NCI-H1092 (cell line): ENCODE measurements at places on chromosomes 2 and 18.

DNA sequence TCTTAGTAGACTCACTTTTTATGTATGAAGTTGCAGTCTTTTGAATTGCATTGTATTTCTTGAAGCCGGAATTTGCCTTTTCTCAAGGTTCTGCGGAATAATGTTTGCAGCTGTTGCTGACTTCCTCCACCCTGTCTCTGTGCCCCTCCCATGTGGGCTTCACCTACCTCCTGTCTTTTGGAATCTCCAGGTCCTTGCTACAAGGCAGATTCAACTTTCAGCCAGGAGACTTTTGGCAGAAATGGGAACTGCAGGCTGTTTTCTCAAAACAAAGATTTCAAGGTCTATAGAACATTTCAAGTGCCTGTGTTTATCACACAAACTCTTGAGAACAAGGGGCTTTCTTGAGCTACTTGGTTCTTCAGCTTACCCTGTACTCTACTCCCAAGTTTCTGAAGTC lies 25.6 kb downstream of the ZNF236 start:
- DNase-seq: no peak

DNA sequence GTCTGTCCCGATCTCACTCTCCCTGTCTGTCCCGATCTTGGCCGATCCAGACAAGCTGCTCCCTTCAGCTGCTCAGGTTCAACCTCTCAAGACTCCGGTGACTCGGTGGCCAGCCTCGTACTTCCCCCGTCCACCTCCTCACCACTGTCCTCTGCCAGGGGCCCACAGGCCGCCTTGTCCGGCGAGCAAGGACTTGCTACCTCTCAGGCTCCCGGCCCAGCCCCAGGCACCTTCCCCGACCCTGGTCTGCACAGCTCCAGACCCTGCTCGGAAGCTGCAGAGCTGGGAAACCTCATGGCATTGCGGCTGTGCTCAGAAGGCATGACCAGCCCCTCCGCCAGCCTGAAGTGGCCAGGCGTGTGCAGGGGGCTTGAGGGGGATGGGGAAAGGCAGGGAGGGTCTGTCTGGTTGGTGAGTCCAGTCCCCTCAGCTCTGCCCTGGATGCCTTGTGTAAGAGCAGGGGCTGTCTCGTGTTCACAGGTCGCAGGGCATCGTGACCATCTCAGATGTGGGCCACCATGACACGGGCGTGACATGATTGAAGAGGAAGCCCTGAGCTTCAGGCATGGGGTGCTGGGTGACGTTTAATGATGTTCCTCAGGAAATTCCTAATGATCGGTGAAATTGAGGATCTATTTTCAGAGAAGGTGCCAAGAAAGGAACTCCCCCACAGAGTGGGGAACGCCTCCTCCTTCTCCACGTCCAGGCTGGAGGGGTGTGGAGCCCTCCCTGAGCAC lies 121.2 kb upstream of the CTDP1 start:
- no peak for DNase-seq

GRCh38 chr2:240648650-240649275 lies 23.5 kb downstream of the GPR35 start:
- no peak for DNase-seq

DNA sequence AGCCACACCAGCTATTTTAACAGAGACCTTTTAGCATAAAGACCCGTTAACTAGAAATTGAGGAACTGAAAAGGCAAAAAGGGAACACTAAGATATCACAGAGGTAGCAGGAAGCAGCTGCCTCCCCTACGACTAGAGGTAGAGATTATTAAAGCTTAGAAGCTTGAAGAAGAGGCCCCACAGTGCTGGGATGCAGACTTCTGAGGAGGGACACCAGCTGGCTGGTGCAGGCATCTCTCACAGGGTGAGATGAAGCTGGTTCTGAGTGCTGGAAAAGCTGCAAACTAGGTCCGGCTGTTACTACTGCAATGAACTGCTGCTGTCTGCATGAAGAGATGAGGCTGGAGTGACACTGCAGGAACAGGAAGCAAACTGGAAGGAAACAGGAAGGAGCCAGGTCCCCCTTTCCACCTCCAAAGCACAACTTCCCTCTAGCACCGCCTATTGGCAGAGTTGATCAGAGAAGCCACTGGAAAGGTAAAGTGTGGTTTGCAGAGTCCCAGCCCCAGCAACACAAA lies 61.2 kb upstream of the MRPS9 start:
- DNase-seq: no peak

DNA sequence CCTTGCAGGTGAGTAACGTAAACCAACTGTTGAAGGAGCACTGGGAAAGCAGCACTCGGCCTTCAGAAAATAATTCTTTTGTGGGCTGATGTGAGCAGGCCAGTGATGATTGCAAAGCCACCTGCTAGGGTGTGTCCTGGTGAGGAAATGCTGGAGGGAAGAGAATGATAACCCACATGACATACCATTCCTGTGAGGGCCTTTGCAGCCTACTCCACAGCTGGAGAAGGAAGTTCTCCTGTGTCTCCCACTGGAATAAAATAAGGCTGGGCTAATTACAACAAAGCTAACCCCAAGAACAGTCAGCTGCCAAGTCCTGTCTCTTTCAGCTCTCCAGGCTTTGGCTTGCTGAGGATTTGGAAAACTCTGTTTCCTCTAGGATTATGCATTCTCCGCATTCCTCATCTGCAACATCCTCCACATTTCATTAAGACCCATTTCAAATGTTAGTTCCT lies 16.7 kb upstream of the DSG1 start:
- no peak for DNase-seq

DNA sequence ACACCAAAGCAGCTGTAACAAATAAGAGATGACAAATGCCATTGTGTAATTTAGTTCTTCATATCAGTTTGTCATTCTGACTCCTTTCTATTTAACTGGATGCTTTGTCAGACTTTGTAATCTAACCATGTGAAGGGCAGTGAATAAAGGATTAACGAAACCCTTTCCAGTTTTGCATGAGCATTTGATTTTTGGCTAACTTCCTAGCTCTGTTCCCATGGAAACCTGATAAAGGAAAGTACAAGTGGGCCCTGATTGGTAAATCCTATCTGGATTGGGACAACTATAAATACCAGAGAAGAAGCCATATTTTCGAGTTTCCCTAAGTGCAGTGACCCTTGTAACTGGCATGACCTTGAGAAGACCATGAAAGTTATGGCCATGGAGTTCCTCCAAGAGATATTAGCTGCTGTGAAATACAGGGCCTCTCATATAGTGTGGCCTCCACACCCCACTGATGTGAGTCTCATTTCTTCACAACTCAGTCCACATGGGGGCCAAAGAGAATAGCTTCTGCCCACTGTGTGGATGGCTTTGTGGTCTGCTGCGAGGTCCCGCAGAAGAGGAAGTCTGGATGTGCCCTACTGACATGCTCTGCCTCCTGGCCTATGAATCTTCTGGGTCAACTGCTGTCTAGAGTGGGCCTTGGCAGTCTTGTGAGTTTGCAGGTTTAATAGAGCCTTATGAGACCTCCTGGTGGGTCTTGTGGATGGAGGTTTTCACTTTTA lies 38.2 kb upstream of the CYP1B1 start:
- no peak for DNase-seq

DNA sequence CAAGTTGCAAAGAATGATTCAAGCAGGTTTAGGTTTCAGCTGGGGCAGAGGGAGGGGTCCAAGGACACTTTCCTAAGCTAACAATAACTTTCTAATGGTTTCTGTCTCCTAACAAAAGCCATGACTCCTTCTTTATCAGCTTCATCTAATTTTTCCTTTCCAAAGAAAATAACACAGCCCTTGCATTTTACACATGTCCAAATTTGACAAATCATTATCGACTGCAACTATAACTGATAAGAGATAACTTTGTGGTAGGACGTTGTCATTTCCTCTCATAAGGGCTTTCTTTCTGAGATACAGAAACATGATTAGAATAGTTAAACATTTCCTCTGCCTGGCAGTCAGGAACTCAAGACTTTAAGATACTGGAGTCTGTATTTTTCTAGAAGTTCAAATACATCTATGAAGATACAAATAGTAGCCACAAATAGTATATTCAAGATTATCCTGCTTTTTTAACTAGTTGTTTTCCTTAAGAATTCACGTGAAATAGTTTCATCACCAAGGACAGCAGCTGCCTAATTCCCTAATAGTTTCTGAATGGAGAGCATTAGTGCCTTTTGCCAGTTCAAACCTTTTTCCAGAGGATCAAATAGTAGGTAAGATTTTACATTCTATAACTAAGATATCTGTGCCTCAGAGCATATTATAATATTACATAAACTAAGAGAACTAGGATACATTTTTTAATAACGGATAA lies 263.2 kb downstream of the EXOC6B start:
- no peak for DNase-seq

DNA sequence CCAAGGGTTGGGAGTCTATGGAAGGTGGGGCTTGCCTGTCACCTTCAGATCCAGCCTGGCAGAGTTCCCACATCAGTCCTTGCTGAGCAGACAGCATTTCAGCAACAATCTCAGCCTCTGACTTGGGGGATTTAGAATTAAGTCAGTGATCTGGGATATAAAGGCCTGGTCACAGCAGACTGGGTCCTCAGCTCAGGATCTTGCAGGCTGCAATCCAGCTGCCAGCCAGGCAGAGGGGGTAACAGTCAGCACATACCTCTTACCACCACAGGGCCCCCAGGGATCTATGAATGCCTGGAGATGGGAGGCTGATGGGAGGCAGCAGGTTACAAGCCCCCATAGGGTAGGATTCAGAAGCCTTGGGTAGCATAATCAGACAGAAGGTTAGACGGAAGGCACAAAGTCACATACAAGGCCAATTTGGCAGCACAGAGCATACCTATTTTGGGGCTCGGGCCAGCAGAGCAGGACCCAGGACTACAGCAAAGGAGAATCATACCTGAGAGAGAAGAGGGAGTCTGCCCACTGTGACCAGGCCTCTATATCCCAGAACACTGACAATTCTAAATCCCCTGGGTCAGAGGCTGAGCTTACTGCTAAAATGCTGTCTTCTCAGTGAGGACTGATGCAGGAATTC lies 163.5 kb downstream of the MTCL1 start:
- no peak for DNase-seq

GRCh38 chr2:68365087-68365486 lies at the start of gene PLEK:
Gene PLEK (plus strand): TSS chr2:68365282. CDS start chr2:68365352, 70 bp downstream.
- no peak for DNase-seq

DNA sequence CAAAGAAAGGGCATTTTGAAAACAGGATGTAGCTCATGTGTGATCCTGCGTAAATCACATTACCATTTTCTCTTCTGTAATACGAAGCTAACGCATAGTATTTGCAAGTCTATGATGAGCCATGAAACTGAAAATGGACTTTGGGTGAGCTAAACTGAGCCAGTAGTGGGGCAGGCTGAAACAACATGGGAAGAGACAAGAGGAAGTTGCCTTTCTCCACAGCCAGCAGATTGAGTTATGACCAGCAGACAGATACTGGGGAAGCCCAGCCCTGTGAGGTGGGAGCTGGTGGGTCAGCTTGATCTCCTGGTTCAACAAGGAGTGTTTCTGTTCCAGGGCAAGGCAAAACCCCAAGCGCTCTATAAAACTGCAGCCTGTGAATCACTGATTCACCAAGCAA lies 11.8 kb downstream of the CYRIA start:
- DNase-seq: no peak

- DNase-seq: no peak
These were observed 254.6 kb upstream of the RND3 start for GRCh38 chr2:150742094-150742493.

DNA sequence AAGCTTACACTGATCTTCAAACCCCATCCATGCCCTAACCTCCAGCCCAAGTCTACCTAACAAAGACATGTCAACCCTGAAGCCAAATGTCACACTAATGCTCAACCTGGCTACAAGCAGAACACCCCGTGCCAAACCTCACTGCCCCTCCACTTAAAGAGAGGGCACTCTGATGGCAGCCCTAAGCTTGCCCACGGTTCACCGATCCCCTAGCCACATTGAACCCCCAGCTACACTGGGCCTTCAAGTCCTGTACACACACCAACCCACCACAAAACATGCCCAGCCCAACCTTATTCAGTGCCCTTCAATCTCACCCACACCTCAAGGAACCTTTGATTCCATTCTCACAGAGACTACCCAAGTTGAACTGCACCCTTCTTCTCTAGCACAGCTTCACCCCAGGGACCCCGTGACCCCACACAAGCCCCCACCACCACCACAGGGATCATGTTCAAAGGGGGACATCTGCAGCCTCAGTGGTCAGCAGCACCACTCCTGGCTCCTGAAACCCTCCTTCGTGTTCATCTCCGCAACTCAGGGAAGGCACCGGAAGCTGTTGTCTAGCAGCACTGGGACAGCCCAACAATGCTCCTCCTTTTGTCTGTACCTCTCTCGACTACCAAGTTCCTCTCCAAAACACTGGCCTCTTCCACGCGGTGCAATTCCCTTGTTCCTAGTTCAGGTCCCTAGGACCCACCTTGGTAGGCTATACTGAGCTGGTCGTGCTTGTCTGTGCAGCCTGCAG lies 218.8 kb downstream of the CYP26B1 start:
- no peak for DNase-seq

DNA sequence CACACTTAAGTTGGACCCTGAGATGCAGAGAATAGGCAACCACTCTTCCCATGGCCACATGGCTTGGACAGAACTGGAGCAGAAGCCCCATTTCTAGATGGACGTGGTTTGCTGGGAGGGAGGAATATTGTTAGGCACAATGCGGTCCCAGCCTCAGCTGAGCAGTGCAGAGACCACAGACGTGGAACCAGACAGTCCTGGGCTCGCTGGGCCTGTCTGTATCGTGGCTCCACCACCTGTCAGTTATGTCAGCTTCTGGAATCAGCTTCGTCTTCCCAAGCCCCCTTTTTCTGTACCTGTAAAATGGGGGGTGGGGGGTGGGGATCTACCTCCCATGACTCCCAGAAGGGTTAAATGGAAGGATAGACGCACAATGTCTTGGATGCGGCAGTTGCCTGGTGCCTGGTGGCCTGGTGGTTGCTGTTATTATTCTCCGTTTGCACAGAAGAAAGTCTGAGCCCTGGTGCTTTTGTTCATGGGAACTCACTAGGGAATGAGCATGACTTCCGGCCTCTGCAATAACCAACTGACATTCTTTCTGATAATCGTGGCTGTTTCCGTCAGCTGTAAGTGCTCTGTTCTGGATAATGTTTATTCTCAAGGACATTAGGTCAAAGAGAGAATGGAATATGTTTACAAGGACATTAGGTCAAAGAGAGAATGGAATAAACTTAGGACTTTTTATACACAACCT lies 31.4 kb downstream of the COLEC11 start:
- no peak for DNase-seq

- DNase-seq: no peak
These were observed 652 bp downstream of the GCA start for GRCh38 chr2:162344617-162344950.

DNA sequence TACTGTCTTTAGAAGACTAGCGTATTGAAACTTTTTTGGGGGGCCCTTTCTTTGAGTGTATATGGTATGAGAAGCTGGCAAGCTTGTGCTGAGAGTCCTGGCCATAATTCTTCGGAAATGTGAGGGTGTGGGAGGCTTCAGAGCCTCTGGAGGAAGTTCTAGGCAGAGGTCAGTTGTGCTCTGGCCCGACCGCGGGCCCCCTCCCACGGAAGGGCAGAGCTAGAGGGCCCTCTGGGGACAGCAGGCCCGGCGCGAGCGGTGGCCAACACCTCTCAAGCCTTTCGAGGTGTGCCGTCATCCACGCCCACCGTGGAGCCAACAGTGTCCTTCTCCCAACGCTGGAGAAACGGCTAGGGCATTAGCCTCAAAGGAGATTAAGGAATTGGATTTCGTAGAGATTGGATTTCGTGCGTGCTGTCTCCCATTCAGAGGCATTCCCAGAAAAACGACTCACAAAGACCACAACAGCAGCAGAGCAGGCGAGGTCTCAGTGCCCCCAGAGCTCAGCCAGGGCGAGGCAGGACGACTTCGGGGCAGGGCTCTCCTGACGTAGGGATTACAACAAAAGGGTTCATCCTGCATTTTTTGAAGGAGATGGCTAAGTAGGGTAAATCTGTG lies 2.2 kb upstream of the MTCL1 start:
- no peak for DNase-seq

GRCh38 chr18:45801416-45802004 lies 24.0 kb upstream of the SIGLEC15 start:
- DNase-seq: no peak
